ENCODE measurements at places on chromosomes 16 and 17. TPM values are rescaled to one million over a fixed set of nuclear protein-coding genes. Genes with fewer than 3 reads are reported as not detected.

The FBXL19 gene
- polyA plus RNA-seq = 9.7 TPM

- H3K36me3 ChIP-seq = peaks cover 34% of the 10 kb centered on the region
- H3K27ac ChIP-seq = no peak overlapping the region
- no peaks in the 10 kb centered on the region for H3K27me3 ChIP-seq
Measured at GRCh38 chr16:11706180-11706742, 36.4 kb downstream of the TXNDC11 start.

DNA sequence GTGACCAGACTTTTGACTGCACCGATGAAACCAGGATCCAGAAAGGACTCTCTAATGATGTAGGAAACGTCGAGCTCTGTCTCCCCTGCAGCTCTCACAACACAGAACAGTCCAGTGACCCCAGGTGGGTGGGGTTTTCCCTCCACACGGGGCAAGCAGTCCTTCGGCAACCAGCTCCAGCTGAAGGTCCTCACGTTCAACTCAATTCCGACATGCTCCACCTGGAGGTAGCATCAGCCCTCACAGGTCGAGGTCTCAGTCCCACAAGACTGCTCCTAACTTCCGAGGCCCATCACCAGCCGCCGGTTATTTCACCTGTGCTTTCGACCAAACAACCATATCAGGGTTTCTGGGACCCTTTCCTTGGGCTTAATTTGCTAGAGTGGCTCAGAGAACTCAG is 28.2 kb downstream of the ITGAE start:
- no peak overlapping the region for H3K27ac ChIP-seq
- no peak for DNase-seq
- H3K4me1 ChIP-seq = no peaks in the 10 kb centered on the region
- H3K36me3 ChIP-seq = no peaks in the 10 kb centered on the region
- H3K4me3 ChIP-seq = no peak overlapping the region
- no peaks in the 10 kb centered on the region for H3K27me3 ChIP-seq

GRCh38 chr17:4395111-4395478 is 28.6 kb upstream of the UBE2G1 start:
- no peaks in the 10 kb centered on the region for H3K36me3 ChIP-seq
- H3K27me3 ChIP-seq = no peaks in the 10 kb centered on the region
- H3K27ac ChIP-seq = no peak overlapping the region

The HIGD1B gene
- polyA plus RNA-seq = 1.2 TPM

DNA sequence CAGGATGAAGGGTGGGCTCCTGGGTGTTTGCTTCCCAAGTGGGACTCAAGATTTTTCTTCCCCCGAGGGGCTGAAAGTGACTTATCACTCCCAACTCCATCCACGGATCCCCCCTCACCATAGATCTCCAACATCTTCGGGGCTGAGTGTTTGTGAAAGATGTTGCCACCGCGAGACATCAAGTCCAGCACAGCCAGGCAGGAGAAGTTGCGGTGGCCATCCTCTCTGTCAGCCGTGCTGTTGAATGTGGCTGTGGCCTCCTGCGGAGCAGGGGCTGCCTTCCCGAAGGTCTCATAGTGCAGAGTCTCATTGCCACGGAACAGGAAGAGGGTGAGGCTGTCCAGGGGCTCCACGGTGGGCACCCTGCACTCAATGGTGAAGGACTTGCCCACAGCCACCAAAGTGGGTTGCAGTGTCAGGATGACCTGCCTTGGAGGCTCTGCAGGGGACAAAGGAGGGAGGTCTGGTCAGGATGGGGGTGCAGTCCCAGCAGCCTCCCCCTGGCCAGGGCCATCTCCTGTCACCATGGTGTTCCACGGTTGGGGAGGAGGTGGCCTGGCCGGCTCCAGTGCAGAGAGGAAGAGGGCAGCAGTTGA is 5.5 kb downstream of the PRR29 start:
- H3K27ac ChIP-seq = no peak overlapping the region
- H3K27me3 ChIP-seq = no peaks in the 10 kb centered on the region
- no peaks in the 10 kb centered on the region for H3K36me3 ChIP-seq
- peaks cover 2% of the 10 kb centered on the region for H3K4me1 ChIP-seq
- DNase-seq = no peak

The ERN2 gene
- polyA plus RNA-seq = 30.1 TPM

DNA sequence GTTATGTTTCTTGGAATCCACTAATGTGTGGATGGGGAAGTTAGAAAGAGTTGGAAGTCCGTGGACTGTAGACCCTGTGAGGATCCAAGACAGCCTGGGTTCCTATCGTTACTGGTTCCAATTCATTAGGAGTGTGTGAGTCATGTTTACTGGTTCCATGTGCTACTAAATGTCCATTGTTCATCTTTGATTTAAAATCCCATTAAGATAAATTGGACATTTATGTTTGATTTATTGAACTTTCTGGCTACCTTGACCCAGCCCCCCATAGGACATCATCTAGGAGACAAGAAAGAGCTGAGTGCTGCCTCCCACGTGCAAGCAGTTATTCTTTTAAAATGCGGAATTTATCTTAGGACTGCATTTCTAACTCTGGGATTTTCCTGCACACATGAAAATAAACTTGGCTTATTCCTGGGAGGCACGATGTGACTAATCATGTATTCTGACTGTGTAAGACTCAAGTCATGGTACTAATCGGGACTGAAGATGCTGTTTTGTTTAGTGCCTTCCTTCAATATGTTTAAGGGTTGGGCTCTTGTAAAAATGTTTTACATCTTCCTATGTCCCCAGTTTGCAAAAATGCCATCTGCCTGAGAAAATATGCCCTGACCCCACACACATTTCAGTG is 53.4 kb downstream of the RGS9 start:
- no peaks in the 10 kb centered on the region for H3K27me3 ChIP-seq
- no peaks in the 10 kb centered on the region for H3K4me1 ChIP-seq
- H3K4me3 ChIP-seq = no peak overlapping the region
- DNase-seq = no peak
- H3K36me3 ChIP-seq = no peaks in the 10 kb centered on the region
- no peak overlapping the region for H3K27ac ChIP-seq

All from small intestine (tissue), 16 donors.